ENCODE measurements at places on chromosomes 4 and X.

DNA sequence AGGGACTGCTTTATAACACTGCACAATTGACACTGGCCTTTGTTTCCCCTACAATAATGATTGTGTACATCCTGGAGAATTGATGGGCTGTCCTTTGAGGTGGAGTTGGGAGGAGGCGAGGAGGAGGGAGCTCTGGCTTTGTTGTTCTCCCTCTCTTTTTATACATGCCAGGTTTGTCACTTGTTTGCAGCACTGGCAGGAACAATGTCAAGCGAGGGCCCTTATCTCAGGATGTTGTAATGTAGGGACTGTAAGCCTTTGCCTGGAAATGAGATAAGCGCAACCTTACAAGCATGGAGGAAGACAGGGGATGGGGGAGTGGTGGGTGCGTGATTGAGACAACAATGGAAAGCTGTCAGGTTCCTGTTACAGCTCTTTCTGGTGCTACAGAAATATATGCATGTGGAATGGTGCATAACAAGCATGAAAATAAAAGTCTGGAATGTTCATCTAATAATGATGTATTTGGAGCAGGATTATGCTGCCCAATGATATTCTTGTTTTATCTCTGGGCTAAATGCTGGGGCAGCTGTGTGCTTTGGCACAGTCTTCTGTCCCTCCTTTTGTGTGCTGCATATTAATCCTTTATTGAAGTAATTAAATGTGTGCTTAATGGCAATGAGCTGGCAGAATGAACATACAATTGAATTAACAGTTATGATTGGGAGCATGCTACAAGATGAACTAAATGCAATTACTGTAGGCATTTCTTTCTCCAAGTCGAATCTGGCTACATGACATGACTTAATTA is 294.4 kb downstream of the GPAT3 start:
- no peak for DNase-seq

- DNase-seq: no peak
Measured at GRCh38 chrX:123959281-123960063, 2.0 kb upstream of the STAG2 start.

DNA sequence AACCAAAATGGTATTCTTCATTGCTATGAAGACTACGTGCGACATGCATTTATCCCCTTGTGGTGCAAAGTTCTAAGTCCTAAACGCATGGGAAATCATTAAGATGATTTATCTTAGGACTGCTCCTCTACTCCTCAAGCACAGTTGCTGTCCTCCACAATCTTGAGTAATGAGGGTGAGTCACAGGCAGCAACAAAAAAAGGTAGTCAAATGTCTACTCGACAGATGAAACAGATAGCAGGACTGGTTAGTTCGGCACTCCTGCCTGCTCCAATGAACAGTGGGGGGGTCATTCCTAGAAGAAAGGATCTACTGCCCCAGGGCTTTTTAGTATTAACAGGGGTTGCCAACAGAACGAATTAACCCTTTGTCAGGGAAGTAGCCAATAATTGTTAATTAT is 233.7 kb upstream of the FGF13 start:
- DNase-seq: no peak

DNA sequence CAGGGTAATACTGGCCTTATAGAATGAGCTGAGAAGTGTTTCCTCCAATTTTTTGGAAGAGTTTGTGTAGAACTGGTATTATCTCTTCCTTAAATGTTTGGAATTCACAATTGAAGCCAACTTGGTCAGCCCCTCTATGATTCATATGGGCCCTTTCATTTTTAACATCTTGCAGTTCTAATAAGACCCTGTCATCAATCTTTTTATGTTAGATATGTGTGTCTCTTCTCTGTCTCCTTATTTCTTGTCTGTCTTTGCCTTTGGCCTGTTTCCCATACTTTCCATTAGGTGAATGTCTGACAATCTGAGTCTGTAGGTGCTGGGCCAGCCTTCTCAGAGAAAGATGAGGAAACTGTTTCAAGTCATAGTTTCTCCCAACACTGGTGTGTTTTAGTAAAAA is 88.7 kb downstream of the SLC16A2 start:
- DNase-seq: no peak

DNA sequence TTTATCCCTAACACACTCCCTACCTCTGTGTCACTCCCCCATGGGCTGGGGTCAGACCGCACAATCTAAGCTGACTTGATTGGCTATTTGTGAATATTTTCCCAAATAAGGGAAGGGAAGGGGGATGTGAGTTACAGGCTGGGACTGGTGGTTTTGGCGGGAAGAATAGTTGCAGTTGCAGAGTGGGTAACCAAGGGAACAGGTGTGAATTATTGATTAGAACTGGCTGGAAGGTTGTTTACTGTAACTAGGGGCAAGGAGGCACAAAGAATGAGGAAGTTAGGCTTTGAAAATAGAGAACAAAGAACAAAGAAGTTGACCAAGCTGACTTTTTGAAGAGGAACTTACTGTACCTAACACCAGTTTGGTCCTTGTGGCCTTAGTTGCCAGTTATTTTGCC is 88.0 kb upstream of the XAGE2 start:
- no peak for DNase-seq

DNA sequence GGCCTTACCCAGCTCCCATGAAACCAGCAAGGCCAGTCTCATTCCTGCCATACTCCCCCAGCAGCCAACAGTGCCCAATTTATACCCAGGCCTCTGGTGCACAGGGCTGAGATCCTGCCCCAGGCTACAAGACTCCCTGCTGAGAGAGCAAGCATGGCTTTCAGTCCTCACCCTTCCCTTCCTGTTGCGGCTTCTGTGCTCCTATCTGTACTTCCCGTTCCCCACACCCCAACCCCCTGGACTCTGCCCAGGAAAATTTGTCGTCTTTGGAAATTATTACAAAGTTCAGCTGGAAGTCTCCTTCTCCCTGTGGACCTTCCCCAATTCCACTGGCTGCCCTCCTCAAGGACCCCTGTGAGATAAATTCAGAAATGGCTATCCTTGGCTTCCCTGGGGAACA is 84.1 kb upstream of the GK2 start:
- DNase-seq: no peak

- no peak for DNase-seq
Measured at GRCh38 chr4:3310301-3311094, 17.7 kb downstream of the RGS12 start.

DNA sequence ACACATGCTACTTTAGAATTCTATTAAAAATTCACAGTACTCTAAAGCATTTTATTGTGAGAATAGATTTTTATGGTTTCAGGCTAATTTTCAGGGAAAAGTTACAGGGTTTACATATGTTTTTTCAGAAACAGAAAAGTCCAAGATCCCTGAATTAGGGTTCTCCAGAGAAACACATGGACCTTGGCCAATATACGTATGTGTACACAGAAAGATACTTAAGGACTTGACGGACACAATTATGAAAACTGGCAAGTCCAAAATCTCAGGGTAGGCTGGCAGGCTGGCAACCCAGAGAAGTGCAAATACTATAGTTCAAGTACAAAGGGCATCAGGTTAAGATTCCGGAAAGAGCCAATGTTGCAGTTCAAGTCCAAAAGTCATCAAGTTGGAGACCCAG is 1897.8 kb upstream of the PCDH10 start:
- DNase-seq: no peak

GRCh38 chr4:112916868-112917267 is 132.6 kb upstream of the ANK2 start:
- DNase-seq: no peak

- DNase-seq: no peak
Measured at GRCh38 chr4:132934911-132935310, 214.2 kb upstream of the PCDH10 start.

- no peak for DNase-seq
Measured at GRCh38 chr4:20787940-20788665, 87.8 kb downstream of the PACRGL start.

DNA sequence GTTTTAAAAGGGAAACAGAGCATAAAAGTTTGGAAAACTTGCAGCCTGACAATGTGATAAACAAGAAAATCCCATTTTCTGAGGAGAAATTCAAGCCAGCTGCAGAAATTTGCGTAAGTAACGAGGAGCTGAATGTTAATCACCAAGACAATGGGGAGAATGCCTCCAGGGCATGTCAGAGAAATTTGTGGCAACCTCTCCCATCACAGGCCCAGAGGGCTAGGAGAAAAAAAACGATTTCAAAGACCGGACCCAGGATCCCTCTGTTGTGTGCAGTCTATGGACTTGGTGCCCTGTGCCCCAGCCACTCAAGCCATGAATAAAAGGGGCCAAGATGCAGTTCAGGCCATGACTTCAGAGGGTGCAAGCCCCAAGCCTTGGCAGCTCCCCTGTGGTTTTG is 355.4 kb upstream of the NDST3 start:
- DNase-seq: no peak

DNA sequence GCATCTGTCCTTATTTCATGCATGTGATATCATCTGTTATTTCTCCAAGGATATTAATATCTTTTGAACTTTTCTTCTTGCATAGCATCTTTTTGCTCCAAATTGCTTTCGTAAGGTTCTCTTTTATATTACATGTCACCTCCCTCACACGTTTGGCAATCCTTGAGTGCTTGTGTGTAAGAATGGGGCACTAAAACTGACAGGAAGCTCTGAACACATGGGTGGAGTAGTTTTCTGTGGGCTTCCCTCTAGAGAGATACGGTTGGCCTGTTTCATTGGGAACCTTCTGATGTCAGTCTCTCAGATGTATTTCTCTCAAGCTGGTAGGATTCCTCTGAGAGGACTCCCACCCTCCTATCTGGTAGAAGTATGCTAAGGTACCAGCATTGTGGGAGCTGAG is 223.0 kb downstream of the MID1 start:
- DNase-seq: no peak

- DNase-seq: no peak
Measured at GRCh38 chr4:40331101-40331745, 3.9 kb upstream of the CHRNA9 start.

DNA sequence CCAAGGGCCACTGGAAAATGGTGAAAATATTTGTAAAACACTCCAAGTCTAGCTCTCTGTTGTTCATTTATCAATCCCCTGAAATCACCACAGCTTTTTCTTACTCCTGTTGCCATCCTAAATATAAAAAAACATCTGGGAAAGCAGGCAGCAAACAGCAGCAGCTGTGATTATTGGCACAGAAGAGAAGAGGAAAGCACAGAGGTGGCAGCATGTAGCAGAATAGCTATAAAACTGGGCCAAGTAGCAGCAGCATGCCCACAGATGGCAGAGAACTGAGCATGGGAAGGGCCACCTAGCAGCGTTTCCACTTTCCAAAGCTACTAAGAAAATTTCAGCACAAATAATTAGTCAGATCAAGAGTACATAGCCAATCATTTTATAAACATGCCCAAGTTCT is 307.2 kb downstream of the SLC7A11 start:
- DNase-seq: no peak

DNA sequence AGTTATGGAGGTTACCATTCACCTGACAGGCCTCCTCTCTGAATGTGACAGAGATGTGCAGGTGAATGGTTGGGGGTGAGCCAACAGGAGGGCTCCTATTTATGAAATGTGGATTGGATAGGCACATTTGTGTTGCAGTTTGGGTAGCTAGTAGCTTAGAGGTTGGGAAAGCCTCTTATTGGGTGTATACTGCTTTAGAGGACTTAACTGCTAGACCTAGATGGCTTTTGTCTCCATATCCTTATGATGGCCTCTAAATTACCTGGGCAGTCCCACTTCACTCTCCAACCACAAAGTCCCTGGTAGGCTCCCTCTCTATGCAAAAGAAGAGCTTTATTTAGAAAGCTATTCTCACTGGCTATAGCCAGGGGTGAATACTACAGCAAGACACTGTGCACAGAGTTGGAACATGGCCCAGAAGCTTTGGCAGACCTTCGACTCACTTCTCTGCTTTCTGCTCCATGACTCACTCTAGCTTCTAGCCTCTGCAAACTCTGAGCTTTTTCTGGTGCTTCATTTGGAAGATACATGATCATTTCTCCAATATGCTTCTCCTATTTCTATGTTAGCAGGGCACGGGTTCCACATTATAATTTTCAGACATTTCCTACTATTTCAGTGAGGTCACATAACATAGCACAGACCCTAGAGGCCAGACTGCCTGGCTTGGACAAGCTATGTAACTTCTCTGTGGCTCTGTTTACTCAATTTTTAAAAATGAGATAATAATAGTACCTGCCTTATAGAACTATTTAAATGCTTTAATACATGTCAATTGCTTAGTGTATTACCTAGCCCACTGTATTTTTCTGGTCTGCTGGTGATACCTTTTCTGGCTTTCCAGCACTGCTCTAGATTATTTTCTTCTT is 6.0 kb upstream of the VGLL1 start:
- no peak for DNase-seq

DNA sequence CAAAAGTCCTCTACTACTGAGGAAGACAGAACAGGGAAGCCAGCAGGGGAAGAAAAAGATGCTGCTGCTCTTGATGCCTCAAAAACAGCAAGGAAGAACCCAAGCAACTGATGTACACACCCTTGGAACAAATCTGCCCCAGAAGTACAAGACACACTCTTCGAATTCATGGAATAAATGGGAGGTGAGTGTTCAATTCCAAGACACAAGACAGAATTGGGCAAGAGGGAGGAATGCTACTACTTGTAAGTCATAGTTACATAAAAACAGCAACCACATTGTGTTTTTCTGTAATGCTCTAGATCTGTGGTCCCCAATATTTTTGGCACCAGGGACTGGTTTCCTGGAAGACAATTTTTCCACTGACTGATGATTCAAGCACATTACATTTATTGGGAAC is 58.0 kb upstream of the H2AZ1 start:
- no peak for DNase-seq

GRCh38 chr4:158777423-158778155 is 8.8 kb downstream of the FNIP2 start:
- DNase-seq: no peak

- no peak for DNase-seq
Measured at GRCh38 chr4:147629783-147630730, 12.9 kb downstream of the TMEM184C start.

DNA sequence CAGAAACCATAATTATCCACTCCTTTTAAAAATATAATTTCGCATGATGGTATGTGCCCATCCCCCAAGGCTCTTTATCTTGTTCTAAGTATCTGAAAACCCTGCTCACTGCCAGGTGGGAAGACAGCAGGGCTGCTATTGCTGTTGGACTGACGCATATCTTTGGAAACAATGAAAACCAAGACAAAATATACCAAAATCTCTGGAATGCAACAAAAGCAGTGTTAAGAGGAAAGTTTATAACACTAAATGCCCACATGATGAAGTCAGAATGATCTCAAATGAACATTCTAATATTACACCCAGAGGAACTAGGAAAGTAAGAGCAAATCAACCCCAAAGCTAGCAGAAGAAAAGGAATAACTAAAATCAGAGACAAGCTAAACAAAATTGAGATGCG is 162.0 kb downstream of the FAM47B start:
- no peak for DNase-seq

GRCh38 chr4:134807231-134807745 is 605.7 kb upstream of the PABPC4L start:
- no peak for DNase-seq

GRCh38 chrX:136667446-136668168 is 19.6 kb downstream of the CD40LG start:
- no peak for DNase-seq

- DNase-seq: no peak
Measured at GRCh38 chr4:115920637-115921036, 807.2 kb upstream of the NDST4 start.
